Stimulated activated CD8-positive, alpha-beta memory T cell treated with anti-CD3 and anti-CD28 coated beads, Interleukin-12 subunit alpha, Interleukin-12 subunit beta, amount 100 ng/mL, for 1 hour (primary cell): ENCODE measurements at places on chromosomes 1 and 21.

- DNase-seq = no peak
Measured at GRCh38 chr1:226370144-226370923, 37.6 kb downstream of the PARP1 start.

DNA sequence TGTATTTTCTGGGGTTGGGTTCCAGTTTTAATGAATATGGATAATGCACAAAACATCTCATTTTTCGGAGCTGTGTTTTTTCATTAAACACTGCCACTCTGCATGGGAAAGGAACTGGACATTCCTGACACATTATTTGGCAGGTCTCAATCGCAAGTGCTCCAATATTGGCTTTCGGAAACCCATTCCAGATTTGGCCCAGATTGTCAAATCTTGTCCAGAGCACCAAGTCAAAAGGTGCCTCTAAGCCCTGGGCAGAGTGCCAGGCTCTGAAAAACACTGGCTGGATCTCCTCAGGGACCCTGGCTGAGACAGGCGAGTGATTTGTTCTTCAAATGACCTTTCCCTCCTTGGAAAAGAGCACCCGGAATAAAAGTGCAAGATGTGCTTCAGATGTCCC lies 68.4 kb upstream of the MRPS6 start:
- DNase-seq = no peak

GRCh38 chr21:32918478-32919120 lies 107.1 kb upstream of the OLIG2 start:
- DNase-seq = no peak

GRCh38 chr1:206556047-206556749 lies 48.9 kb downstream of the RASSF5 start:
- no peak for DNase-seq

DNA sequence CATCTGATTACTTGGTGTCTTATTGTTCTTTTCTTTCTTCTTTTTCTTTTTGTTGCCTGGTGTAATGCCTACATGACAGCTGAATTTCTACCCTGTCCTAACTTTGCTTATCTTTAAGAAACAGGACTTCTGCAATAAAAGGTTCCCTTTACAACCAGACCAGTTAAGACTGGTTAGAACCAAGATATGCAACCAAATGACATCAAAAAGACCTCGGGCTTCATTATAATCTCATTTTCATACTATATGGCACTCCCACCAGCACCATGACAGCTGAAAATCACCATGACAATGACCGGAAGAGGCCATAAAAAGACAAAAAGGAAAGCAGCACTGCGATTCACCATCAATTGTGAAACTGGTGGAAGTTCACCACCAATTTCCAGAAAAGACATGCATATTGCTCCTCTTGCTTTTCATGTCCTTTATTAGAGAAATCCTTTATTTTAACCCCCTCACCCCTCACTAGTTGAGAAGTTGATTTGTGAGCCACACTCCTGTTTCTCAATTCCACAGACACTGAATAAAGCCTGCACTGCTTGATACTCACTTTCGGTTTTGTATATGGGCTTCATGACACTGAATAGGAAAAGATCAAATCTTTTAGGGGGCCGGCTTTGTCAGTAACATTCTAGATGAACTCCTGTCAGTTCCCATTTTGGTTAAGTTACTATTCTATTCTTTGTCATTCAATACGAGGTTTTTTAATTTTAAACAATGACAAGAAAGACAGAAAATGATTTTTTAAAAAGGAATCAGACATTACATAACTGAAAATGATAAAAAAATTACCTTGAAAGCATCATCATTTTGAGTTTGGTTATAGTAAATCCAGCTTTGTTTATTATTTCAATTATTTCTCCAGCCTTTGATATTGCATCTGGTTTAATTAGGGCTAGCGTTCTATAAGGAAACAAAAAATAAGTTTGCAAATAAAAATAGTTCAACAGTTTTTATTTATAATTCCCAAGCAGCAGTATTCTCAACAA lies 58.1 kb downstream of the NME7 start:
- no peak for DNase-seq

DNA sequence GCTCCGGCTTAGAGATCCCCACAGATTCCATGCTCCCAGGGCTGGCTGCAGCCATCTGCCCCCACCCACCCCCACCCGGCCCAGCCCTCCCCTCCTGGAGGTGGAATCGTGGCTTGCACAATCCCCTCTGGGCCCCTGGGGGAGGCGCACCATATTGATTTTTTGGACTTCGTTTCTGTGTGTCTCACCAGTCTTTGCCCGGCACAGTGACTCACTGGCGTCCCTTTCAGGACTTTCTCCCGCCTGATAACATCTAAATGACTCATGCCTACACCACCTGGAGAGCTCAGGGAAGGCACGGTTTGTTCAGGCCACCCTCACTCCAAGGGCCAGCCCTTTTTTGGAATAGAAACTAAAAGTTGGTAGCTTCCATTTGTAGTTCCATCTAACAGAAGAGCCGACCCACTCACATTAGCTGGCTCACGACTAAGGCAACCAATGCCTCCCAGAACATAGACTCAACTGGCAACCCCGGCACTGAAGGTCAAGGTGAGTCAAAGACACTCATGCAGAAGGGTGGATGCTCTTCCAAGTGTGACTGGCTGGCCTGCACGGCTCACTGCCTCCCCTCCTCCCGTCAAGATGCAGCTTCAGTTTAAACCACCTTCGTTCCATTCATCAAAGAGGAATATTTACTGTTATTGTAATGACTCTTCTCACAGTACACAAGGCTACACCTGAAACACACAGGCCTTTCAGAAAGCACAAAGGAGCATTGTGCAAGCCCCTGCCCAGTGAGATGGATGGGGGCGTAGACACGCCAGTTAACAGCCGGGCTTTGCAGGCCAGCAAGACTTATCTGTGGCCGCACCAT lies 18.1 kb upstream of the ETS2 start:
- DNase-seq = no peak

GRCh38 chr1:236534151-236534651 lies 10.4 kb downstream of the LGALS8 start:
- peak; percentile 13 for DNase-seq
